ENCODE measurements at places on chromosomes 5 and 9. TPM values are rescaled to one million over a fixed set of nuclear protein-coding genes. Genes with fewer than 3 reads are reported as not detected.
A peak's percentile ranks its signal among the peaks of the same experiment; 100 is the strongest.

GRCh38 chr9:123480791-123481190, 124.8 kb downstream of the CRB2 start:
- no peak for DNase-seq

Gene TSSK1B
- 0.29 TPM for total RNA-seq

Gene FOXD4L5
- total RNA-seq = 0.29 TPM

Gene FBP2
- not detected for total RNA-seq

- no peak for DNase-seq
Observed at GRCh38 chr5:41835645-41836044, 34.6 kb downstream of the OXCT1 start.

Gene MTX3
- total RNA-seq = 24.1 TPM

Gene OR1Q1
- total RNA-seq = not detected

DNA sequence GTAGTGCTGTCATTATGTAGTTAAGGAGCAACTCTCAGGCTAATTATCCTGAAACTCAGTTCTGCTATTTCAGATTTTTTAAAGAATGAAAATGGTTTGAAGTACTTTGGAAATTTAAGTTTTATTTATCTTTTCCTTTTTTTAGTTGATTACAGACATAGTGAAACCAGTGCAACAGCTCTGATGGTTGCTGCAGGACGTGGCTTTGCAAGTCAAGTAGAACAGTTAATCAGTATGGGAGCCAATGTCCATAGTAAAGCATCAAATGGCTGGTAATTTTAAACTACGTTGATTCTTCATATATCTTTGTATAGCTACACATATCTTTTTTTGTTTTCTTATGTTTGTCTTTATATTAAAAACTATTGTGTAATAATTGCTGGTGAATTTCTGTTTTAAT, 34.9 kb downstream of the YTHDC2 start:
- DNase-seq = no peak

Gene TTC16
- 0.07 TPM for total RNA-seq

DNA sequence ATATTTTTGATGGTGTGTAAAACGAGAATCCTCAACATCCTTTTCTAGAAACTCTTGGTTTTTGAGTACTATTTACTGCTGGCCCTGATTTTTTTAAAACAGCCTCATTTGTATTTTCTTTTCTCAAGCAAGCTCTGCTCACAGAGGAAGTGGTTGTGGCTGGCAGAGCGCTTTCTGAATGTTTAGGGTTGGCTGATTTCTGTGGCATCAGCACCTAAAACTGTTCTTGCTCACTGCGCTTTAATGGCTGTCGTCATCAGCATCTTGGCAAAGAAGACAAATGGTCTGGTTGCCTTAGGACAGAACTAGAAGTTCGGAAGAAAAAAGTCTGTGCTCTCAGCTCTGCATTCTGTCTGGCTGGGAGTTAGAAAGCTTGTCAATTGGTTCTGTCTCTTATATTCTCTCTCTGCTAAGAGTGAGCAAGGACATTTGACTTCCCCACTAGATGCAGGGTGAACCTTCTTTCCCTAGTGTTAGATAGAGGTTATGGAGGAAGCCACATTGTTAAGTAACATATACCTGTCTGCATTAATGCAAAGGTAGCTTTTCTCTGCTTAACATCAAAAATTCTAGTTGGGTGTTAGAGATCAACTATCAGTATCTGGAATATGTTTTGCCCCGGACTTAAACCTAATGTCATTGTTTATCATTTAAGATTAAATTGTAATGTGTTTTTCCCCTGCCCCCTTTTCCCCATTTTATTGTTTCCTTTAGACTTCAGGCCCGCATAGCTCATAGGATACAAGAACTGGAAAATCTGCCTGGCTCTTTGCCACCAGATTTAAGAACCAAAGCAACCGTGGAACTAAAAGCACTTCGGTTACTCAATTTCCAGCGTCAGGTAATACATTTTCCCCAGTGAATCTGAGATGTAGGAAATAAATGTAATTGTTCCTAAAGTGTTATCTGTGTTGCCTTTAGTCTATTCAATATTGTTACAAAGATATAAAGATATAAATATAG, 39.0 kb downstream of the SMARCA2 start:
- no peak for DNase-seq

DNA sequence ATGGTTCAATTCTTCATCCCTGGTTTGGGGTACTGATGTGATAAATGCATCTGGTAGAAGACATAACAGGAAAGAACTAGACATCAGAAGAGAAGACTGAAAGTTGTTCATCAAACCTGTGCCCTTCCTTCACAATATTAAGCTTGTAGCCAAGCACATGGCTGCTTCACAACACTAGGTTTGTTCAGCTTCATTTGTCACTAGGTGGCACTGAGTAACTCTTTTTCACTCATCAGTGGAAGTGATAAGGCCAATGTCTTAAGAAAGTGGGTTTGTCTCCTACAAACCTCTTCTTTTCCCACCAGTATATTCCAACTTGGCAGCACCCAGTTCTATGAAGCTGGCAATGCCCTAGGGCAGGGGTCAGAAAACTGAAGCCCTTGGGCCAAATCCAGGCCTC, 26.9 kb downstream of the ZNF484 start:
- DNase-seq = no peak

DNA sequence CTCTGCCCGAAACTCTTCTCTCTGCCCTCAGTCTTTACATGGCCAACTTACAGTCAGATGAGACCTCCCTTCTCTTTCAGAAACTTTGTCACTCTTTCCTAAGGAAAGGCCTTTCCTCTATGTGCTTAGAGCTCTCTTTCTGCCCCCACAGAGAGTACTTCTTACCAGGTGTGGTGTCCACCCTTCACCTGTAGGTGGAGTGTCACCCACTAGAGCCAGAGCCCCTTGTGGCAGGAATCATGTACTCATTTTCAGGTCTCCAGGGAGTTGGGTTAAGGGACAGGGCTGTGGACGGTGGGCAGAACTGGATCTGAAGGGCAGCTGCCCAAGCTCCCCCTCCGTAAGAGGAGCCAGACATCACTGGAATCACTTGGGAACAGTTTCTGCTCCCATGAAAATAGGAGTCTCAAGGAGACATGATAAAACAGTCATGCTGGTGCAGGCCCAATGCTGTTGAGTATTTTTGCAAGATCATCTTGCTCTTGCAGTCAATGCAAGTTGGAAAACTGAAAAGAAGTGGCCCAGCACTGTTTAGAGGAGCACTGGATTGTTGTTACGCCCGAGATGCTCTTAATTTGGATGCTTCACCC, 436.7 kb downstream of the ZSWIM6 start:
- peak; percentile 20 for DNase-seq

- DNase-seq = no peak
Observed at GRCh38 chr9:128084746-128085145, 16.7 kb downstream of the SLC25A25 start.

GRCh38 chr9:2465921-2466460, 155.6 kb upstream of the VLDLR start:
- DNase-seq = no peak

DNA sequence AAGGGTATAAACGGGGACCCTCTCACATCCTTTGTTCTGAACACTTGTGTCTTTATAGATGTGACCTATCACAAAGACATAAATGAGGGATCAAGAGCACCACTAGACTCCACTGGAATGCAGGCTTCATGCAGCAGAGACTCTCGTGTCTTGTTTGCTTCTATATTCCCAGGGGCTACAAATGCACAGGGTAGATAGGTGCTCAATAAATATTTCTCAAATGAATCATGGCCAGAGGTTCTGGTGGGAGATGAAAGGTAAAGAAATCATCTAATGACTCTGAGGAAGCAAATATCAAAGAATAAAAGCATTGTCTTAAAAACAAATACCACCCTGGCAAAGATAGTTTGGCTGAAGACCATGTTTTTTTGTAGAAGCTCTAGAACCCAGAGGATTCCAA, 6.6 kb downstream of the SLC36A3 start:
- DNase-seq = no peak

Gene RAB14
- total RNA-seq = 53.7 TPM

DNA sequence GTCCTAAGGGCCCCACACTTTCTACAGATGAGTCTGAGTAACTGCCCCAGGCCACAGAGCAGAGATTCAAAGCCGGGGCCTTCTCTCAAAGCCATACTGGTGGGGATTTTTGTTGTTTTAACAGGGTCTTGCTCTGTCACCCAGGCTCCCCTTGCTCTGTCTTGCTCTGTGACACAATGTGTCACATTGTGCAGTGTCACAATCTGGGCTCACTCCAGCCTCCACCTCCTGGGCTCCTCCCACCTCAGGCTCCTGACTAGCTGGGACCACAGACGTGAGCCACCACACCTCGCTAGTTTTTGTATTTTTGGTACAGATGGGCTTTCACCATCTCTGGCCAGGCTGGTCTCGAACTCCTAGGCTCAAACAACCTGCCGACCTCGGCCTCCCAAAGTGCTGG, 8.6 kb downstream of the AGPAT2 start:
- DNase-seq = no peak

Gene ROPN1L
- 0.43 TPM for total RNA-seq

- DNase-seq = no peak
Observed at GRCh38 chr5:71834601-71835000, 115.5 kb downstream of the CARTPT start.

DNA sequence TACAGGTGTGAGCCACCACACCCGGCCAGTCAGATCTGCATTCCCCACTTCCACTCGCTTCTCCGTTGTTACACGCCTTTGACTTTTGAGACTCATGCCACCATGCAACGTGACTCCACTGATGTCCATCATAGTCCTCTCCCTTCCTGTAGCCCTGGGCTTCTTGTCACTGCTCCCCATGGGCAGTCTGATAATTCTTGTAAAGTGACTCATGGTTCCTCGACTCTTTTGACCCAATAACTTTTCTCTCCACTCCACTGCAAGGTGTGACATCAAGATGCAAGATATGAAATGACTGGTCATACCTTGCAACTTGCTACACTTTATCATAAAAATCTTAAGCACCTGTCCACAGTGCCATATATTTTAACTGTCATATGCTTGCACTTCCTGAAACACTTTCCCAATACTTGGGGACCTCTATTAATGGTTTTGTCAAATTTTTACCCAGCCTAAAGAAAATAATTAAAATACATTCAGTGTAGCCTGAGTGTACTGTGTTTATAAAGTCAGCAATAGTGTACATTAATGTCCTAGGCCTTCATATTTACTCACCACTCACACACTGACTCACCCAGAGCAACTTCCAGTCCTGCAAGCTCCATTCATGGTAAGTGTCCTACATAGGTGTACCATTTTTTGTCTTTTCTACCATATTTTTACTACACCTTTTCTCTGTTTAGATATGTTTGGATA, 18.6 kb upstream of the ANKRD18A start:
- DNase-seq = no peak

Gene MELK
- total RNA-seq = 24.0 TPM

- no peak for DNase-seq
Observed at GRCh38 chr5:6914347-6914746, 201.1 kb downstream of the TENT4A start.

- DNase-seq = no peak
Observed at GRCh38 chr5:71483355-71483754, 27.9 kb downstream of the BDP1 start.

DNA sequence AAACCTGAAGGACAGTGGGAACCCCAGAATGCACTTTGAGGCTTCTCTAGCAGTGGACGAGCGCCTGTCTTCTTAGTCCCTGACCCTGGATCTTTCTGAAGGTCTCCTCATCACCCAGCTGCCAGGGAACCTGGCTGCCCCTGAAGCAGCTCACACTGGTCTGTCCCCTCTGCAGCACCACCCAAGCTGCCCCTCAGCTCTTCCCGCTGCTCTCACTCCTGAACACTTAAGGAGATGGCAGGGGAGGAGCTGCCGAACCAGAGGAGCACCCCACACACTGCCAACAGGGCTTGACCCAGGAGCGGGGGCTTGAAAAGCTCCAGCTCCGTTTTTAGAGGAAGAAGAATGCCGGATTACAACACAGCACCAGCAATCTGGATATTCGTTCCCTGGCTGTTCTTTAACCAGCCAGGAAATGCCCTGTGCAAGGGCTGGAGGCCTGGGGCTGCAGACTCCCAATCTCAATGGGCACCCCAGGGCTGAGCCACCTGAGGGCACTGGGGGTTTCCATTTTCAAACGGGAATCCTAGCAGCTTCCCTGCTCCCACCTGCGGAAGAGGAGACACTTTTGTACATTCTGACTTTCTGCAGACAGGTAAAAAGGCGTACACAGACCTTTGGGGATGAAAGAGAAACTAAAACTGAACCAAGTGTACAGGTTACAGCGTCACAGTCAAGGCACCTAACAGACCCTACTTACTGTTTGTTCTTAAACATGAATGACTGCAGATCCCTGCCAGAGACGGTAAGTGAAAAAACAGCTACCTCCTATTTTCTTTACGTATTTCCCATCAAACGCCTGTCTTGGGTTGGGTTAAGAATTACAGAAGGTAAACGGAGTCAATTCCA, 36.3 kb downstream of the GOLM1 start:
- DNase-seq = no peak

DNA sequence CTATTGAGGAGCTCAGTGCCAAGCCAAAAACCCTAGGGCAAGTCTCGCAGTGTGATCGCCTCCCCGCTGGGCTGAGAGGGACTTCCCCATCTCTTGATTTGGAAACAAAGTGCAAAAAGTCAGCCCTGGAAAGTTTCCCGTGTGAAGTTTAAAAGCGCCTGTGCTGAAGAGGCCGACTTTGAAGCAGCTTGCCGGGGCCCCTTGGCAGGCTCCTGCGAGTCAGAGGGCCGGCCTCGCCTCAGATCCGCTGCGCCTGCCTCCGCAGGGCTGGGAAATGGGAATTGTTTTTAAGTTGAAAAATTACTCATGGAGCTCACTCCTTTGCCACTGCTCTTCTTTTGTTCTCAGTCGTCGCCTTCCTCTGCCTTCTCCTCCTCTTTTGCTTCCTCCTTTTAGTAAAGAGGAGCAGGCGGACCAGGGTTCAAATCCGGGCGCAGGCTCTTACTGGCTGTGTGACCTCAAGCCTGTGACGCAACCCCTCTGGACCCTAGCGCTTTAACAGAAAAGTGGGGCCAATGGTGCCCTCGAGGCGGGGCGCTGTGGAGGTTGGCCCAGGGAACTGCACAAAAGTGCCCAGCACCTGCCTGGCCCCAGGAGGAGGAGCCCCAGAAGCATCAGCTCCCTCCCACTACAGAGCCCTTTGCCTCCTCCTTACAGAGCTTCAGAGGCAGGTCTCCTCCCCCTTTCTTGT, 14.7 kb upstream of the LHX2 start:
- no peak for DNase-seq

Data from progenitor cell of endocrine pancreas (in vitro differentiated cells).